ENCODE measurements at places on chromosomes 16 and 17.

DNA sequence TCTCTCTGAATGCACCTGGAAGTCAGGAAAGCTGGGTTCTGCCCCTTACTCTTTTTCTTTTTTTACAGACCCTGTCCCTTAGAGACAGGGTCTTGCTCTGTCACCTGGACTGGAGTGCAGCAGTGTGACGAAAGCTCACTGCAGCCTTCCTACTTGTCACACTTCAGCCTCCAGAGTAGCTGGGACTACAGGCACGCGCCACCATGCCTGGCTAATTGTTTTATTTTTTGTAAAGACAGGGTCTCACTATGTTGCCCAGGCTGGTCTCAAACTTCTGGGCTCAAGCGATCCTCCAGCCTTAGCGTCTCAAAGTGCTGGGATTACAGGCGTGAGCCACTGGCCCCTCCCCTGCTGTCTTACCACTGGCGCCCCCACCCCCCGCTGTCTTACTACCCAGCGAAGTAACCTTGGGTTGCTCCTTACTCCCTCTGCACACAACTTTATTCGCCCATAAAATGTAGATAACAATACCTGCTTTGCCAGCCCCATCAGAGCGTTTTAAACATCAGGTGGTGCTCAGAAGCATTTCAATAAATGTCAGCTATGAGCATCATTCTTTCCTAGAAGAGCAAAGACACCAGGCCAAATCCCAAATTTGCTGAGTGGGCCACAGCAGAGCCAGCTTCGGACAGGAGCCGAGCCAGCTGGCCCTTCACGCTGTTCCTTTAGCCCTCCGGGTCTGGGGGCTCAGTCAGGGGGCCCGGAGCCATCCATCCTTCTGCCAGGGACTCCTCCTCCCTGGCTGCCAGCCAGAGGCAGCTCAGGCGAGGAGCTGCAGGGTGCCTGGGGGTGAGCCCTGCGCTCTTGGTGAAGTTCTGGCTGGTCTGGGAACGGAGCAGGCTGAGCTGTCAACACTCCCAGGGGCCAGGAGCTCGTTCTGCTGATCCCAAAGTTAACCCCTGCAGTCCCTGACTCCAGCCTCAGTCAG lies 24.4 kb downstream of the SRL start:
- DNase-seq, result no peak

GRCh38 chr16:28292731-28293600 lies 641 bp downstream of the SBK1 start:
- DNase-seq, result no peak

- no peak for DNase-seq
Observed at GRCh38 chr17:75115555-75115954, 5.8 kb downstream of the ARMC7 start.

GRCh38 chr16:54282202-54282927 lies 4.2 kb downstream of the IRX3 start:
- no peak for DNase-seq
